ENCODE measurements at places on chromosomes 12 and 14.

DNA sequence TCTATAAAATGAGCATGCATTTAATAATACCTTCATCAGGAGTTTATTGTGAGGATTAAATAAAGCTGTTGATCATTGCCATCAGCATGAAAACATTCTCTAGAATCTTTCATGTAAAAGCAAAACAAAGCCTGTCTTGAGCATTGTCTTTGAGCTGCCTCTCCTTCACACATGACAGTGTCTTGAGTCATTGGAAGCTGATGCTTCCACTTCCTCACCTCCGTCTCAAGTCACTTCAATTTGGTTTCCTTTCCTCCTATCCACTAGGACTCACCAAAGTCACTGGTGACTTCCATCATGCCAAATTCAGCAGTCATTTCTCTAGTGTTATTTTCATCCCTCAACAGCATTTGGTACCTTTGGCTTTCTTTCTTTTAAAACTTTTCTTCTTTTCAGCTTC lies 31.6 kb upstream of the MYBPC1 start:
- no peak for DNase-seq

GRCh38 chr14:49861699-49862088 lies 9.1 kb upstream of the NEMF start:
- DNase-seq = no peak

DNA sequence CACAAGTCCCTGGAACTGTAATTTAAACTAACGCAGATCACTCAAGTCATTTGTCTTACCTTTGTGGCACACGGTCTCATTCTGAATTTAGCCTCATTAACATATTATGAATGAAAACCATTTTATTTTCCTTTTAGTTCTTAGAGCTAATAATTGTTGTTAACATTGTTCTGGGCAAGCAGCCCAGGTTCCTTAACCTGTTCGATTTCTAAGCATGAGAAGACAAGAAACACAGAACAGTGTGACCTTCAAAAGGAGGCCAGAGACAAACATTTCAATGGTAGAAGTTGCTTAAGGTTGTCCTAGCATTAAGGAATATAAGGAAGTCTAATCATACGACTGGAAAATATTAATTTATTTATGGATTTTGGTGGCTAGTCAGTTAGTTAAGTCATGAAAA lies 35.2 kb downstream of the PIWIL1 start:
- no peak for DNase-seq

GRCh38 chr12:133165776-133166175 lies 15.5 kb upstream of the ZNF268 start:
- no peak for DNase-seq

DNA sequence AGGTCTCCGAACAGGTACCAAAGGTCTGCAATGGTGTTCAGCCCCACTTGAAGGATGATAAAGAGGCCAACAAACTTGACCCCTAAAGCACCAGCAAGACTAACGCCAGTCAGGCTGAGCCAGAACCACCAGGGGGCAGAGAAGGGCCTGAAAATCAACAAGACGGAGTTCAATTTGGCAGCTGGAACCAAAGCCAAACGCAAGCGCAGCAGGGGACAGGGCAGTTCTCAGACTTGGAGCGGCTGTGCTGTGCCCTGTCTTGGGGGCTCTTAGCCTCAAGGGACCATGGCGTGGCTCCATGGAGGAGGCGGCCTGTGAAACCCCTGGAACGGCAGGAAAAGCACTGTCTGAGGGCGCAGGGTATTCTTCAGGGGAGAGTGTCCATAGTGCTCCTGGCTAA lies 19.6 kb downstream of the POMT2 start:
- DNase-seq = no peak

DNA sequence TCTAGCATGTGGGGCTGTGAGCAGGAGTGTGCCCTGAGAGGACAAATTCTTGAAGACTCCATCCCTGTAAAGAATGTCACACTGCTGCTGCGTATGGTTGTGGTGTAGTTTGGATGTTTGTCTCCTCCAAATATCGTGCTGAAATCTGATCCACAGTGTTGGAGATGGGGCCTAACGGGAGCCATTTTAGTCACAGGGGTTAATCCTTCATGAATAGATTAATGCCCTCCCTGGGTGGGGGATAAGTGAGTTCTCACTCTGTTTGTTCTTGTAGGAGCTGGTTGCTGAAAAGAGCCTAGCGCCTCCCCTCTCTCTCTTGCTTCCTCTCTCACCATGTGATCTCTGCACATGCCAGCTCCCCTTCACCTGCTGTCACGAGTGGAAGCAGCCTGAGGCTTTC lies 94.5 kb upstream of the VASH1 start:
- DNase-seq = no peak

GRCh38 chr14:99480917-99481744 lies at the start of gene CCNK:
TSS of gene CCNK (plus strand) at chr14:99481409. CDS start at chr14:99492678, 11,269 bp downstream.
- DNase-seq = peak; percentile 100

DNA sequence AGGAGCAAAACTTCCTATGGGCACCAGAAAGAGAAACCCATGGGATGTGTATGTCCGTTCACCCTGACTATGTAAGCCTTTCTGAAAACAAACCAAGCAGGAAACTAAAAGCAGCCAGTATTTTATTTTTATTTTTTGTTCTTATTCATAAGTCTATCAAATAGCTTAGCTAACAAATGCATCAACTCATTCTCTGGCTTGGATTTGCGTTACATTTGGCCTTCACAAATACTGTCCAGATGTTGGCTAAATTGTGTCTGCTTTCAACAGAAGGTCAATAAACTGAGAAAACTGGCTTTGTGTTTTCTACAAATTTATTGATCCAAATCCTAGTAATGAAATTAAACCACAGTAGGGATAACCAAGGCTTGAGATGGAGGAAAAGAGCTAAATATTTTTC lies 379.0 kb downstream of the NOVA1 start:
- DNase-seq = no peak

All from cerebellar nuclear complex (tissue), 1 donor.